NCI-H1436 treated with DMSO at 0.1 percent for 48 hours (cell line): ENCODE measurements at places on chromosomes 1 and 21.

DNA sequence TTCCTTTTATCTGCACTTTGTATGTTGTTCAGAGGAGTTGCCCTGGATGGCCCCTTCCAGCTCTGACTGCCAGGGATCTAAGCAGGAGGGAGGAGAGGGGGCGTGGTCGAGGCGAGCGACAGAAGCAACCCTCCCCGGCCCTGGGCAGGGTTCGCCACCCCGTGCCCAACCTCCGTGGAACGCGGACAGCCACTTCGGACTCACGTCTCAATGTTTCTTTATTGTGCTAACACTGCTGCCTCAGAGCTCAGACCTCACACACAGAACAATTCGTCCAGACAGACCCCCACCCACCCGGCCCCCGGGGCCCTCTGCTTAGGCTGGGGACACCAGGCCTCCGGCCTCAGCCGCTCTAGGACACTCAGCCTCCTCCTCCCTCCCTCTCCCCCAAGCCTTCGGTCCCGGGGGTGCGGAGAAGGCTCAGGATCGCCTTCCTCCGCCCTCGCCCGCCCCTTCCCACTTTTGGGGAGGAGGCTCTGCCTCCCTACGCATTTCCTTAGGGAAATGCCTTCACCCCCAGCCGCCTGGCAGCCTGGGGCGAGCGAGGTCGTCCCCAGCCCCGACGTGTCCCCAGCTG, 8.3 kb downstream of the VSIG8 start:
- no peak for DNase-seq

DNA sequence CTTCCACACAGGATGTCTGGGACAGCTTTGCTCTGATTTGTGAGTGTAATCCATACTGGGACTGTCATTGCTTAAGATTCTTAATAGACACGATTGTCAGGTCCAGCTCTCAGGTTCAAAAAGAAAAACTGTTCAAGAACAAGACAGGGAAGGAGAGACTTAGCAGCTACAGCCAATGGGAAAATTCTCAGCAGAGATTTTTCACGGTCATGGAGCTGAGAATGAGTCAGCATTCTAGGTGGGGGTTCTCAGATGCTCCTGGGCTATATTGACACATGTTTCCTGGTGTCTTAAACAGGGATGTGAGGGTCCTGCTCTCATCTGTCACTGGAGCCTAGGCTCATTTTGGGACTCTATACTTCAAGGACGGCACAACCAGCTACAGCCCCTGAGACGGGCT, 318.3 kb downstream of the RRAGC start:
- DNase-seq = no peak

- no peak for DNase-seq
Measured at GRCh38 chr1:96473791-96474434, 247.7 kb upstream of the PTBP2 start.

GRCh38 chr21:45309069-45309986, 21.6 kb upstream of the POFUT2 start:
- no peak for DNase-seq

- no peak for DNase-seq
Measured at GRCh38 chr1:86706018-86706635, 1.8 kb downstream of the SH3GLB1 start.

- no peak for DNase-seq
Measured at GRCh38 chr1:58459911-58460310, 86.6 kb downstream of the OMA1 start.

DNA sequence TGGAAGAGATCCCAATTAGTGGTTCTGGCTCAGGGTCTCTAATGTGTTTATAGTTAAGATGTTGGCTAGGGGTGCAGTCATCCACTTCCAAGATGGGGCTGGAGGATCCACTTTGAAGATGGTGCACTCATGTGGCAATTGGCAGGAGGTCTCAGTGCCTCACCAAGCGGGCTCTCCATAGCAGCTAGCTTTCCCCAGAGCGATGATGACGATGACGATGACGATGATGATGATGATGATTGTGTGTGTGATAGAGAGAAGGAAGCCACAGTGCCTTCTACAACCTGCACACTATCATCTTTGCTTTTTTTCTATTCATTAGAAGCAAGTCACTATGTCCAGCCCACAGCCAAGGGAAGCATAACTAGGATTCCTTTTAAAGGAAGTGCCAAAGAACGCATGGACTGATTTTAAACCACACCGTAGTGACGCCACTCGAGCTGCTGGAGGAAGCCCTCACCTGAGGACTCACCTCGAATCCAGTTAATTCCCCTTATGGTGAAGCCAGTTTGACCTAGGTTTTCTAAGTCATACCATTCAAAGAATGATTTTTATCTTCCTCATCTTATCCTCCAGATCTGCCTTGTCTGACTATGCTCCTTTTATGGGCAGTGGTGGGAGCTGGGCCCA, 49.4 kb downstream of the SRRM1 start:
- DNase-seq = no peak

GRCh38 chr1:179264507-179264906, 29.1 kb upstream of the SOAT1 start:
- no peak for DNase-seq

GRCh38 chr1:46369542-46370213, 24.4 kb upstream of the FAAH start:
- no peak for DNase-seq
